ENCODE measurements at places on chromosomes 1 and 21.

- DNase-seq: no peak
Observed at GRCh38 chr1:177311111-177311510, 140.4 kb downstream of the BRINP2 start.

DNA sequence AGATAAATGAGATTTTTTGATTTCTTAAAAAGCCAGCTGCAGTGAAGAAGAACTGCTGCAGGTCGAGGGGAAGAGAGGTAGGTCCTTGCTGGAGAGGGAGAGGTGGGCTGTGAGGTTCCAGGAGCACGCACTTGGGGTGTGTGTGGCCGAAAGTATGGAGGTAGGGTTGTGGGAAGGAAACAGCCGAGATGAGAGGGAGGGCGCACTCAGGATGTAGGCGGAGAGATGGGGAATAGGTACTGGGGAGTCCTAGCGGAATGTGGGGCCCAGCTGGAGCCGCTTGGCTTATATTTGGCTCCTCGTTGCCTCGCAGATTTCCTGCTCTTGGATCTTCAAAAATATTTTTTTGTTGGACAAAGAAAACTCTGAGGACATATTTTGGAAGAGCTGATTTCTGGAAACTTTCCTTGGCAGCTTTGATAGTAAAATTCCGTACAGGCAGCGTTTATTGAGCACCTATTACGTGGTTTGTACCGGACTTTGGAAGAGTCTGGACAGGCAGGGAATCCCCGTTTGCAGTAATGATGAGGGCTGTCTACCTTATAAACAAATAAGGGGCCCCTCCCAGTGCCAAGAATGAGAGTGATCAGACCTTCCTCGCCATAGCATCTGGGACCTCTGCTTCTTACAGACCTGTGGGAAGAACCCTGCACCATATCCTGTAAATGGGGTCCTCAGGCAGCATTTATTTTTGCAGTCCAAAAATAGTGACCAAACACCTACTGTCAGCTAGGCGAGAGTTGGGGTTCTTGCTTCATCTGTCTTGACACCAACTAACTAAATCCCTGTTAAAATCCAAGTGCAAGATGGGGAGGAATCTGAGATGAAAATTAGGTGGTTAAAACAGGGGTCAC, 1.5 kb downstream of the LRRC8D start:
- DNase-seq: peak; percentile 49

GRCh38 chr1:115641762-115642167, at the start of gene VANGL1:
Gene VANGL1 (plus strand): TSS chr1:115641970. CDS start chr1:115651414, 9,444 bp downstream.
- peak; percentile 69 for DNase-seq

- no peak for DNase-seq
Observed at GRCh38 chr1:39659110-39659509, 12.8 kb downstream of the NT5C1A start.

DNA sequence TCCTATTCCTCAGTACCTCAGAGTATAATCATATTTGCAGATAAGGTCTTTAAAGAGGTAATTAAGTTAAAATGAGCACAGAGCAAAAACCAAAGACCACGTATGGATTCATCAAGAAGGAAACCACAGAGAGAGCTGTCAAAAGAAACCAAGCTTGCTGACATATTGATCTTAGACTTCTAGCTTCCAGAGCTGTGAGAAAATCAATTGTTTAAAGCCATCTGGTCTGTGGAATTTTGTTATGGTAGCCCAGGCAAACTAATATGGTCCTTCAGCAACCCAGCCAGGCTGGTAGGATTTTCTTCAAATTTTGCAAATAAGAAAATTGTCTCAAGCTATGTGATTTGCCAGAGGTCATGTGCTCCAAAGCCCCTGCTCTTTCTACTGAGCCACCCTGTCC, 62.5 kb downstream of the LRIG2 start:
- DNase-seq: no peak

GRCh38 chr1:34928066-34928696, 1.3 kb downstream of the DLGAP3 start:
- DNase-seq: no peak

GRCh38 chr21:42509244-42509643, 4.4 kb upstream of the SLC37A1 start:
- DNase-seq: no peak

DNA sequence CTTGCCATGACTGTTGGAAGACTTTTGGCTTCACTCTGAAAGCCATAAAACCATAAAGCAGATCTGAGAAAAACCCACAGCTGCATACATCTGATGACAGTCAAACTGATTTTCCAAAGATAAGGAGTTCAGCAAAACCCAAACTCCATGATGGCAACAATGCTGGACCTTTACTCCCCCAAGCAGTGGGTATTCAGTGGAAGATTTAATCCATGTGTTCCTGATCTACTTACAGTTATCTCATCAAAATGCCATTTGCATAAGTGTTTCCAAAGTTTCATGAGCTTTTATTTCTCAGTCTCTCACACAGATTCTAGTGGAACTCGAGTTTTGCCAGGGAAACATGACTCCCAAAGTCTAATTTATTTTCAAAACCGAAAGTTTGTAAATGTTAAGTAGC, 184.9 kb downstream of the ZC3H11B start:
- no peak for DNase-seq

DNA sequence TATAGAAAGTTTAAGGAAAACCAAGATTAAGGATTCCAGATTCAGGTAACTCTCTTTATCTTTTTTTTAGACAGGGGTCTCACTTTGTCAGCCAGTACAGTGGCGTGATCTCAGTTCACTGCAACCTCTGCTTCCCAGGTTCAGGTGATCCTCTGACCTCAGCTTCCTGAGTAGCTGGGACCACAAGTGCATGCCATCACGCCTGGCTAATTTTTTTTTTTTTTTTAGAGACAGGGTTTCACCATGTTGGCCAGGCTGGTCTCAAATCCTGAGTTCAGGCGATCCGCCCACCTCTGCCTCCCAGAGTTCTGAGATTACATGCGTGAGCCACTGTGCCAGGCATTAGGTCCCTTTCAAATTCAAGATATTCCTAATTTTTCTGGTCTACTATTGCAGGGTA, 15.9 kb downstream of the LZIC start:
- DNase-seq: peak; percentile 51

GRCh38 chr1:184970691-184971161, 3.6 kb downstream of the NIBAN1 start:
- DNase-seq: no peak

DNA sequence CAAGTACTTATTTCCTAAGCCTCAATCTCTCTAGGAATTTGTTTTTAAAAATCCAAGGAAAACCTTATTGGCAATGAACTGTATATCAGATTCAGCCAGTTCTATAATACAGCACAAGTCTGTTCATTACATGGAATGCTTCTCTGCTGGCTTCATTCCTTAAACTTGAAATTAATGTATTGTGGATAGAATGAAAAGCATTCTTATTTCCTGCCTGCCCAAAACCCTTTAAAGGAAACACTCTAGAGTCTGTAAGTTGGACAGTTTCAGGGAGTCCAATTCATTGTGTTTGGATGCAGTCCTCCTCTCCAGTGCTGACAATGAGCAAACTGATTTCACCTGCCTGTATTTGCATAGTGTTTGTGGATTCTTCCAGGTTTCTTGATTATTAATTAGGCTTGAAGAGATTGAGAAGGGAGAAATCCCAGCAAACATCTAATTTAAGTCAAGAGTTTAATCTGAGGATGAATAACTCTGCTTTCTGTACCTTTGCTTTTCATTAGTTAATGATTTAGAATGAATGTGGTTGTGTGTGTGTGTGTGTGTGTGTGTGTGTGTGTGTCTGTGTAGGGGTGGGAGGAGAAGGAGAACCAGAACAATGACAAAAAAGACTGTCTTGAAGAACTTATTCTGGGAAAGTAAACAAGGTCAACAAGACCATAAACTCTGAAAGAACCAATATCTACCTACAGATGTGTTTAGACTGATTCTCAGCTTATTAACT, 61.2 kb downstream of the CACHD1 start:
- no peak for DNase-seq

DNA sequence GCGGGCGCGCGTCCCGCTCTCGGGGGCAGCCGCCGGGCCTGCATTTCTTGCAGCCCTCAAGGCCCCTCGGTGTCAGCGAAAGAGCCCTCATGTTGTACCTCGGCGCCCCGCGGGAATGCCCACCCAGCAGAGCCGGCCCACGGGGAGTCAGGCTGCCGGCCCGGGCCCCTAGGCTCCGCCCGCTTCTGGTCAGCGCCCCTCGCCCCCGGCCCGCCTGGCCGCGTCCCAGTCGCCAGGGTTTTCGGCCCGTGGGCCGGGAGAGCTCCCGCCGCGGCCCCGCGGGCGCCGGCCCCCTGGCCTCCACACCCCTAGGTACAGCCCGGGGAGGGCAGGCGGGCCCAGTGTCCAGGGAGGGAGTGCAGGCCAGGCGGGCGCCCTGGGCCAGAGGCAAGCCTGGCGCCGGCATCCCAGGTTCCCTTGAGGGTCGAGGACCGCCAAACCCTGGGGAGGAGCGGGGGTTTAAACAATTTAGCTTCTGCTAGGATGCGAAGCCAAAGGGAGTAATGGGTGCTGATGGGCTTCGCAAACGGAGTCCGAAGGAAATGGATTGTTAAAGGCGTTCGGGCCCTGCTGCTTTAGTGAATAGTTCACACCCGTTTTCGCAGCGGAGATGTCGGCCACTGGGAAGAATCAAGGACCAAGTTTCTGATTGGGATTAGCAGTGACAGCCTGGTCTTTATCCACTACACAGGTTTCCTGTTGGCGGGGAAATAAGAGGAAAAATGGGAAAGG, 486 bp upstream of the KCNA3 start:
- no peak for DNase-seq

GRCh38 chr1:31429583-31429982, 16.6 kb downstream of the SERINC2 start:
- DNase-seq: no peak

GRCh38 chr1:62637392-62638105, 40.2 kb downstream of the ANGPTL3 start:
- no peak for DNase-seq

DNA sequence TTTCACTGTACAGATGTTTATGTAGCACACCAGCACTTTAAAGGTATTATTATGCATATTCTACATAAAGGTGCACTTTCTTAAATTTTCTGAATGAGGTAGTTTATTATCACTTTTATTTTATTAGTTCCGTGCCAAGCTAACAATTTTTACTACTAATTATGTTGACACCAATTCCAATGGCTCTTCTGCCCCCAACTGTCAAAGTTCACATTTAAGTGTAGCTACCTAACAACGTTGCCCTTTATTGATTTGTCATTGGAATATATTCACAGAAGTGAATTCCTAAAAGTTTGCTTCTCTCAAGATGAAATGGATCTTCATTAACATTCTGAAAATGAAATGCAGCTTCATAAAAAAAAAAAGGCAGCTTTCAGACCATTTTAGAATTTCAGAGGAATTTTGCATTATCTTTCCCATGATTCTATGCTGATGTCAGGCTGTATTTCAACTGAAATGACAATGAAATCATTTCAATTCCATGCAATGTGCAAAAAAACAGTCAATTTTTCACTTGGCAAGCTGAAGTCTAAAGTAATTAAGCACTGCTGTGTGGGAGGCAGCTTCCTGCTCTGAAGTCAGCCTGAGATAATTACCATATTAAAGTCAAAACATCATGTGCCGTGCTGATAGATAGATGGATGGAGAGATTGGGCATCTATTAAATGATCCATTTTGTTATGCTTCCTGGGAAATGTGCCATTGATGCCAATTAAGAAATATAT, 229.2 kb downstream of the TTLL7 start:
- DNase-seq: no peak

- peak; percentile 96 for DNase-seq
Observed at GRCh38 chr1:224113918-224114786, at the start of gene FBXO28. Gene FBXO28 (plus strand): TSS chr1:224114111. CDS start chr1:224114130, 19 bp downstream.

- no peak for DNase-seq
Observed at GRCh38 chr1:118627435-118627834, 360.7 kb downstream of the TBX15 start.

DNA sequence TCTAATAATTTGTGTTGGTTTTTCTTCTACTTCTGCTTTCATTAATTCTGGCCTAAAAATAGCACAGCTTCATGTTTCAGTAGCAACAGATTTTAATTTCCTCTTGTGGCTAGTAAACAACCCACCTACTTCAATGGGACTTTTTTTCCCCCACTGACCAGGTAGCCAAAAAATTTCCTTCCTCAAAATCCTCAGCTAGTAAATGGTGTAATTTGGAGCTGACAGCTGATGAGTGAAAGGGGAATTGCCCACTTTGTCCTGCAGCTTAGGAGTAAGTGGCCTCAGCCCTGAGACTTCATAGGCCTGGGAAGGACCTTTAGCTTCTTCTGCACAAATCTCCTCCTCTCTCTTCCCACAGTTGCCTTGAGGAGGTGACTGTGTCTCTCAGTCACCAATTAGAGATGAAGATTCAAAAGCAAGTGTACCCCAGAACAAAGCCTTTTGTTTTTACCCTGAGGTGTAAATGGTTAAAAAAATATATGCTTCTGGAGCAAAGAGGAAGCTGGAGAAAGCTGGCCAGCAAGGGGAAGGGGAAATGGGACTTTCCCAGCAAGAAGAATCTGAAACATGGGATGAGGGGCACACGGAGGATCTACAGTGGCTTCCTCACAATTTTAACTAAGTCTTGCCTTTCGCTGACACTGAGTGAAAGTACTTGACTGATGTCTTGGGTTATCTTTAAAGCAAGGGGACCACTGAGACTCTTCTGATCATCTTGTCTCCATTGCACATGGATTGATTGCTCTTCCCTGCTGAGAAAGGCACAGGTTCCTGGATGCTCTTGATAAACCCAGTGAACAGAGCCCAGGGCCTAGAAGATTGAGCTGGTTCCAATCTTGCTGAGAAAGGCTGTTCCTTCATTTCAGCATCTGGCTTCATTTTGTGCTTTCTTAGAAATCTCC, 35.8 kb upstream of the VCAM1 start:
- DNase-seq: no peak

DNA sequence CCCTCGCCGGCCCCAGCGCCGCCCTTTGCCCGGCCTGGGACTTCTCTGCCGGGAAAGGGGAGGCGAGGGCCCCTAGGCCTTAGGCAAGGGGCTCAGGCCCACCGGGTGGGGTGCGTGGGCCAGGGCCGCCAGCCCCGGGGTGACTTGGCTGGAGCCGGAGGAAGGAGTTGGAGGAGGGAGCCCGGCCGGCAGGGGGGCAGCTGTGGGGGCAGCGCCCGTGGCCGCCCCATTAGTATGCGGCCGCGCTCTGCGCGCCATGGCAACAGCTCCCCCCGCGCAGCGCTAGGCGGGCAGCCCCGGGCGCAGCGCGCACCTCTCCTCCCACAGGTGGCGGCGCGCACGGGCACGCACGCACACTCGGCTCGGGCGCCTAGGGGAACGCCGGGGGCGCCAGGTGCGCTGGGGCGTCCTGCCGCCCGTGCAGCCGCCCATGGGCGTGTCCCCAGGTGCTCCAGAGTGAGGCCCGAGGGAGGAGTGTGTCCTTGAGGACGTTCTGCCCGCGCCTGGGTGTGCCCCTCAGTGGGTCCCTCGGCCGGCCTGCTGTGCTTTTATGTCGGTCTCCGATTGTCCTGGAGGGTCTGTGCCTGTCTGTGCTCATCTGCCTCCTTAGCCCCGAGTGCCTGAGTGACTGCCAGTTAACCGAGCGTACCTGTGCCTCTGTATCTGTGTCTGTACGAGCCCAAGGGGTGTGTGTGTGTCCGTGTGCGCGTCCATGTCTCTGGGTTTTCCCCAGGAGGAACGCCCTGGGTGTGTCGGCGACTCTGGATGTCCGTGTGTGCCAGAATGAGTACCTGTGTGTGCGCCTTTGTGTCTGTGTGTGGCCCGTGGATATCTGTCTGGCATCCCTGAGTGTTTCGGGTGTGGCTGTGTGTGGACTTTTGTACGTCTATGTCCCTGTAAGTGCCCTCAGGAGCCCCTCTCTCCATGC, 38.2 kb upstream of the WASF2 start:
- DNase-seq: no peak

- DNase-seq: no peak
Observed at GRCh38 chr1:186843226-186843625, 14.5 kb downstream of the PLA2G4A start.
